ENCODE measurements at places on chromosomes 3 and 15.
A peak's percentile ranks its signal among the peaks of the same experiment; 100 is the strongest.

GRCh38 chr3:81951106-81951505, 189.7 kb upstream of the GBE1 start:
- DNase-seq = peak; percentile 28

- DNase-seq = no peak
Measured at GRCh38 chr3:54065586-54065985, 56.8 kb upstream of the CACNA2D3 start.

DNA sequence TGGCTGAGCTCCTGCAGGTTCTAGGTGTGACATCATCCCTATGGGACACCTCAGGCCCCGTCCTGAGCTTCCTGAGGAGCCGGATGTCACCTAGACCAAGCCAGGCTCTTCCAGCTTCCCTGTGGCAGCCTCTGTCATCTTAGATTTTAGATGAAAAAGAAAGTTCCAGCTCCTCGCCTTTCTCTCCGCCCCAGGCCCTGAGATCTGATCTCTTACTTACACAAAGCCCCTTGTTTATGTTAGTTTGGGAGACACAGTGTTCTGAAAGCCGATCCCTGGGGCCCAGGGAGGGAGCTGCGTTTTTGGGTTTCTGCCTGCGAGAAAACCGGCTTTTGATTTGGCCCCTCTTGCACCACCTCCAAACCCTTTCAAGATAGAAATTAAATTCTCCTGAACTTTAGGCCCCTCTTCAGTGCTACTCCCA, 40.2 kb upstream of the FAM107A start:
- DNase-seq = no peak

- no peak for DNase-seq
Measured at GRCh38 chr15:41048397-41048796, 67.7 kb downstream of the INO80 start.

GRCh38 chr3:30112411-30112810, 494.0 kb upstream of the TGFBR2 start:
- no peak for DNase-seq

DNA sequence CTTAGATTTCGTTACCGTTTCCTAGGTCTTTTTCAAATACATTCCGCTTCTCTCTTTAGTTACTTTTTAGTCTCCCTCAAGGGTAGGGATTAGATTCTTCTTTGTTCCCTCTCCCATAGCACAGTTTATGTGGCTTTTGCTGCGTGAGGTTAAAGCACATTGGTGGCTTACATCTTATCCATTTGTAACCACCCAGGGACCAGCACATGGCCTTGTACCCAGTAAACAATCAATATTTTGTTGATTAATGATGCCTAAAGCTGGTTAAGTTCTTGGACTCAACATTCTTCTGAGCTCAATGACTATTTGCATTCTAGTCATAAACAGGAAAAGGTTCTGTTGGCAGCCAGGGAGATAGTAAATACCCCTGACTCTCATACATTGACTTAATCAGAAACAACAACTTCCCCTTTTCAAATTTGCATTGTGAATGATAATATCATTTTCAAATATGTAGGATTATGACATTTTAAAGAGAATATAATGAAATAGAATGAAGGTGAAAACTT, 60.2 kb downstream of the CACNA1D start:
- DNase-seq = no peak

DNA sequence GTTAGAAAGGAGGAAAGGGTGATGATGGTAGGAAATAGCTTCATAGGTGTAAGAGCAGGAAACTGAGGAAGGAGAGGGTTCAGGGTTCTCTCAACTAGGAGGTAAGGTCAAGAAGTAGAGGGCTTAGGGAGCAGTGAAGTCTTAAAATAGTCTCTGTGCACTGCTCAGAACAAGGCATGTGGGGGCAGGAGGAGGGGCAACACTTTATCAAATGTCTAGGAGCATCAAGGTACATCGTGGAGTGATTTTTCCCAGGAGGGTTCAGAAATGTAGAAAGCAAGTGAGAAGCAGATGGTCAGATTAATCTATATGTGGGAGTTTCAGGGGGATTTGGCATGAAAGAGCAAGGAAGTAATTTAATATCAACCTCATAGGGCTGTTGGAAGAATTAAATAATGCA, 58.8 kb downstream of the TNIK start:
- DNase-seq = no peak

GRCh38 chr3:15976524-15976923, 178.7 kb upstream of the ANKRD28 start:
- no peak for DNase-seq

DNA sequence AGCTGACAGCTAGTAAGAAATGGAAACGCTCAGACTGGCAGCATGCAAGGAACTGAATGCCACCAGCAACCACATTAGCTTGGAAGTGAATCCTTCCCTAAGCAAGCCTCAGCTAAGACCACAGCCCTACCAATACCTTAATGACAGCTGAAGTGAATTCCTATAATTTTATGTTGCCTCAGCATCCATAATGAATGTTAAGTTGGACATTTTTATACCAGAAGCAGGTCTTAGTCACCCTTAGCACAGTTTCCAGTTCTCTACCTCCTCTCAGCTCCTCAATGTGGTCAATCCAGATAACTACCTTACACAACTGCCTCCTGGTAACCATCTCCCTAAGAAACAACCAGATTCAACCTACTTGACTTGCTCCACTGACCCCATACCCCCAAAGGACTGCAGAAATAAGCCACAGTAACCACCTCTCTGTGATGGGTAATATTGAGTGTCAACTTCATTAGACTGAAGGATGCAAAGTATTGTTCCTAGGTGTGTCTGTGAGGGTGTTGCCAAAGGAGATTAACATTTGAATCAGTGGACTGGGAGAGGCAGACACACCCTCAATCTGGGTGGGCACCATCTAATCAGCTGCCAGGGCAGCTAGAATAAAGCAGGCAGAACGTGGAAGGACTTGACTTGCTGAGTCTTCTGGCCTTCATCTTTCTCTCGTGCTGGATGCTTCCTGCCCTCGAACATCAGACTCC, 33.5 kb downstream of the NEDD4 start:
- no peak for DNase-seq

DNA sequence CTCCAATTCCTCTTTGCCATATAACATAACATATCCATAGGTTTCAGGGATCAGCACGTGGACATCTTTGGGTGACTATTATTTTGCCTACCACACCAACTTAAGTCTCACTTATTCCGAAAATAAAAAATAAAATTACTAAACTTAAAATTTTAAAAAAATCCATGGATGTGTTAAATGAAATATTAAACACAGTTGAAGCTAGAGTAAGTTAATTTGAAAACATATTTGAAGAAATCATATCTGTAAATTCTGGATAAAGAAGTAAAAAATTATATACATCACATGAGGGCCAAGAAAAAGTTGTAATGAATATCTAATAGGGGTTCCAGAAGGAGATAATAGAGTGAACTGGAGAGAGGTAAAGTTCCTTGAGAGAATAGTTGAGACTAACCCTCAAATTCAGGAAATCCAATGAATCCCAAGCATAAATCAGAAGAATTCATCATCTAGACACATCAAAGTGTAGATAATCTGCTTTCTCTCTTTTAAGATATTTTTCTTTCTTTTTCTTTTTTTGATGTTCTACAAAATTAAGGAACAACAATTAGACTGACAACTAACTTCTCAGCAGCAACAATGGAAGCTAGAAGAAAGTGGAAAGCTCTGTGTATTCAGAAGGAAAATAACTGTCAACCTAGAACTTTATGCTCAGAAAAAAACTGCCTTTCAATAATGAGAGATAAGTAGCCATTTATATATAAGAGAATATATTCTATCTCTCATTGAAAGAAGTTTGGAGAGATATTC, 147.4 kb downstream of the ABHD5 start:
- DNase-seq = no peak

- no peak for DNase-seq
Measured at GRCh38 chr3:136787349-136787748, 31.6 kb upstream of the SLC35G2 start.

DNA sequence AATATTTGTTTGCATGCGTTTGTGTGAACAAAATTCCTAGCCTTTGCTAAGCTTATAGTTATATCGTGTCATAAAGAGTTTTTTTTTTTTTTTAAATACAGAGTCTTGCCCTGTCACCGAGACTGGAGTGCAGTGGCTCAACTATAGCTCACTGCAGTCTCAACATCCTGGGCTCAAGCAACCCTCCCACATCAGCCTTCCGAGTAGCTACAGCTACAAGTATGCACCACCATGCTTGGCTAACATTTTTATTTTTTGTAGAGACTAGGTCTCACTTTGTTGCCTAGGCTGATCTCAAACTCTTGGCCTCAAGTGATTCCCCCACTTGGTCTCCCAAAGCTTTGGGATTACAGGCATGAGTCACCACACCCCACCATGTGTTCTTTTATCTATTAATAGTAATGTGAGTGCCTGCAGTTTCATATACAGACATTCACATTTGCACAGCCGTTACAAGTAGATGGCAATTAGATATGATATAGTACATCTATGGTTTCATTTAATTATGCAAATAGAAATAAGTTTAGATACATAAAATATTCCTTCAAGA, 848.6 kb downstream of the PDCD6IP start:
- DNase-seq = no peak

- no peak for DNase-seq
Measured at GRCh38 chr3:177212756-177213155, 15.5 kb upstream of the TBL1XR1 start.

DNA sequence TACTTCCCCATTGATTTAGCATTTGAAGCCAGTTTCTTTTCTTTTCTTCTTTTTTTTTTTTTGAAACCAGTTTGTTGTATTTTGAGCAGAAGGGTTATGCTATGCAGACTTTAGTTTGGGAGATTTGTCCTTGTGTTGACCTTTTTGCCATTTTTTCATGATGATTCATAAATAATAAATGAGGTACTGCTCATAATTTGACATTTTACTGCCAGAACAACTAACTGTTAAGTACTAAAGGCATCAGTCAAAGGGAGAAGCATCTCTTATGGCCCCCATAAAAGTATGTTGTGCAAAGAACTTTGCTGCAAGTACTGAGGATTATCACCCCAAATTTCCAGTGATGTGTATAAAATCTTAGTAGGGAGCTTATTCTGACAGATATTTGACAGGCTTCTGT, 1.7 kb upstream of the GPR87 start:
- no peak for DNase-seq

DNA sequence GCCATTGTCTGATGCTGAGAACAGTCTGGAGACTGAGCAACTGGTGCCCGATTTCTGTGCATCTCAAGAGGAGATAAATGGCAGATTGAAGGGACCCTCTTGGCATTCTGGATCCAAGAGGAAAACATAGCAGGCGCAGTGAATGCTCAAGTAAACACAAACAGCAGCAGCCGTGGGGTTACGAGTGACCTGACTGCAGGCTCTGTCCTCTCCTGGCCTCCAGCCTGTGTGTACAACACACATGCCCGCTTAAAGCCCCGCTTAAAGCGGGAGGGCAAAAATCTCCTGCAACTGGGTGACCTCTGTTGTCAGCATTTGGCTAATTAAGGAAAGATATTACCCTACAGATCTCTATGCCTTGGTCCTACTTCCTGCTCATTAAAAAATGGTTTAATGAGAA, 120.5 kb downstream of the GREM1 start:
- DNase-seq = no peak

DNA sequence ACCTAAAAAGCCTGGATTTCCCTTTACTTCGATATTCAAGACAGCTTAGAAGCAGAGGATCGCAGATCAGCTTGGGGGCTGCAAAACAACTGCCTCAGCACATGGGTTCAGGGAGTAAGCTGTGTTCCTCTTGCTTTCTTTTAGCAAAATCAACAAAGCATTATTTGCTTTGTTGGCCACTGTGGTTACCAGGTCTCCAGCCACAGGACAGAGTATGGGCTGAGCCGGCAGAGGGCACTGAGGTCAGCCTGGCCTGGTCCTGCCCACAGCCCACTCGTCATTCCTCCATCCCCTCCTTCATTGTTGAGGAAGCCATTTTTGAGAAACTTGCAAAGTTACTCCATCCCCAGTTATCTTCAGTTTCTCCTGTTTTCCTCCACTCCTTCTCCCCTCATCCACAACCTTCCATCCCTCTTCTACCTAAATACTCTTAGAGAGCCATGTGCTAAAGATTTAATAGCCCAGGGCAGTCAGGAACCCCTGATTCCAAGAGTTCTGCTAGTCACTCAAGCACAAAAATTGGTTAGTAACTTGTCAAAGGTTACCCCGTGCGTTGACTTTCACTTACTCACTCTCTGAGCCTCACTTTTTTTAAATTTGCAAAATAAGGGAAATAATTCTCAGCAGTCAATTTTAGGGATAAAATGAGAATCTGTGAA, 60.0 kb upstream of the HES1 start:
- no peak for DNase-seq

- peak; percentile 73 for DNase-seq
Measured at GRCh38 chr3:134650431-134651346, at the start of gene KY. TSS of gene KY (minus strand) at chr3:134651022. CDS start at chr3:134650960, 62 bp downstream.

DNA sequence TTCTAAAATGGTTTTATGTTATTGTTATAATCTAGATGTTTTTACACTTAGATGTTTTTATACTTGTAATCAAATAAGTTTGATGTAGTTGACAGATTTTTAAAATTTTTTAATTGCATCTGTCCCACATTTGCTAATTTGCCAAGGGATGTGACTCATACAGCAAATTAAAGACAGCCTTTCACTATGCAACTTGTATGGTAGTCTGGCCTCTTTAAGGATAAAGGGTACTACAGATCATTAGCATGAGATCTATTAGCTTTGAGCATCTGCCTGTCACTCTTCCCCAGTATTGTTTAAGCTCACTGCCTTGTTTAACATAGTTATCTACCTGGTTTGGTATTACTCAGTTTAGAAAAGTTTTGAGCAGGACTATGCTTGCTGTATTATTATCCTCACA, 83.0 kb downstream of the NPTN start:
- DNase-seq = no peak

DNA sequence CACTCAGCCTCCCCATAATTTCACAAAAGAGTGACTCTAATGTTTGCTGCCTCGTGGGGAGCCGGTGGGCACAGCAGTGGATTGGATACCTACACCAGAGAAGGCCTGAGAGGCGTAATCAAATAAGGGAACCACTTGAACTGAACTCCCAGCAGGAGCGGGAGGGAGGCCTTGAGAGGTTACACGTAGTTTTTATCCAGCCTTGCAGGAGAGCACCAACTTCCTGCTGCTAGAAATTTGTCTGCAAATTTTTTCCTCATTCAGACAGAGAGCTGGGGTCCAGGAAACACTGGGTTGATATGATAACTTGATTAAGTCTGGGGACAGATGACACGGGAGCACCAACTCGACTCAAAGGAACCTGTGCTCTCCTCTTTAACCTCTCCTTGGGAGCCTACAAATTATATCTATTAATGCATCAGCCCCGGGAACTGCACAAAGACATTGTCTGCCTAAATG, 69.8 kb downstream of the HES1 start:
- DNase-seq = peak; percentile 50

- peak; percentile 34 for DNase-seq
Measured at GRCh38 chr3:63662500-63662899, 10.0 kb downstream of the SNTN start.

GRCh38 chr15:78334845-78335244, 5.3 kb upstream of the CRABP1 start:
- no peak for DNase-seq

- no peak for DNase-seq
Measured at GRCh38 chr15:100834731-100835130, 44.9 kb upstream of the ALDH1A3 start.
